ENCODE measurements at places on chromosomes 7 and 10. TPM values are rescaled to one million over a fixed set of nuclear protein-coding genes. Genes with fewer than 3 reads are reported as not detected.

DNA sequence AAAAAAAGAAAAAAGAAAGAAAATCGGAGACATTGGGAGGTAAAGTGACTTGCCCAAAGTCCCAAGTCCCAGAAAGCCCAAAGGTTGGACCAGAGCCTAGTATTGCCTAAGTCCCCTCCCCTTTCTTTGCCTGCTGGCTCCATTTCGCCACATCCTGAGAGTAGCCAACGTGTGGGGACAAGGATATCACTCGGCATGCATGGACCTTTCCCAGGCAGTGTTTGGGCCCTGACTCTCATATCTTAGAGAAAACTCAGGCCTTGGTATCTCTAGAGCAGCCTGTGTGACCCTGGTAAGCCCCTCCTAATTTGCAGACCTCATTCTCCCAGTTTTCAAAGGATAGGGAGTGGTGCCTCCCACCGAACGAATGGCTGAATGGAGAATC is 294.2 kb upstream of the ZMIZ1 start:
- H3K27me3 ChIP-seq: no peaks in the 10 kb centered on the region
- no peak for DNase-seq
- no peaks in the 10 kb centered on the region for H3K36me3 ChIP-seq
- H3K27ac ChIP-seq: no peak overlapping the region
- no peak overlapping the region for H3K4me3 ChIP-seq
- H3K4me1 ChIP-seq: no peaks in the 10 kb centered on the region

- DNase-seq: no peak
- H3K4me1 ChIP-seq: no peaks in the 10 kb centered on the region
- H3K36me3 ChIP-seq: no peaks in the 10 kb centered on the region
- H3K4me3 ChIP-seq: no peak overlapping the region
- H3K27me3 ChIP-seq: no peaks in the 10 kb centered on the region
Observed at GRCh38 chr10:124041675-124042445, 51.5 kb downstream of the CHST15 start.

DNA sequence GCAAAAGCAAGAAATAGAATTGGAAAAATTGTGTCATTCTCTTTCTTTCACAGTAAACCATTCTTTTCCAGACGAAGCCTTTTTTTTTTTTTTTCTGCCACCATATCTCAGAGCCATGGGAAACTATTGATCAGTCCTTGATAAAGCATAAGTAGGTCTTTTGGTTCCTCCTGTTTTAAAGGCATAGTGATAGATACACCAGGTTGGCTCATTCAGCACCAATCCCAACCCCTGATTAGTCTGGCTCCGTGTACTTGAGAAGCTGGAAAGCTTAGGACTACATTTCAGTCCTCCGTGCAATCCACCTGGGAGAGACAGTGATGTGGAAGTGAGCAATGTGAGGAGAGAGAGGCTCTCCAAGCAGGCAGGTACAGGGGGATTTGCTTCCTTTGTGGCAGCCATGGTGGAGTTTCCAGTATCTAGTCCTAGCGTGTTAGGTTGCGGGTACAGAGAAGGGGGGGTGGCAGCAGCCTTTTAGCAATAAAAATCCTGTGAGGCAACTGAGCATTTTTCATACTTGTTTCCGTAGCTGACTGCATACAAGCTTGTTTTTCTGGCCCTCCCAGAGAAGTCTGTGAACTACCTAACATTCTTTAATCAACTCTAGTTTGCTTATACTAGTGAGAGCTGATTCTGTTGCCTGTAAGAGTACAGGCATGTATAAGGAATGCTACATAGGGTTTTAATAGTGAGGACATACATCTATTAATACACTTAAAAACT is 127.4 kb upstream of the CTTNBP2 start:
- H3K4me3 ChIP-seq: no peak overlapping the region
- no peak for DNase-seq
- no peaks in the 10 kb centered on the region for H3K4me1 ChIP-seq
- no peaks in the 10 kb centered on the region for H3K27me3 ChIP-seq
- no peak overlapping the region for H3K27ac ChIP-seq

- no peaks in the 10 kb centered on the region for H3K27me3 ChIP-seq
- no peak for DNase-seq
- no peak overlapping the region for H3K27ac ChIP-seq
- H3K4me3 ChIP-seq: no peak overlapping the region
Observed at GRCh38 chr7:91168871-91169829, 95.1 kb upstream of the FZD1 start.

DNA sequence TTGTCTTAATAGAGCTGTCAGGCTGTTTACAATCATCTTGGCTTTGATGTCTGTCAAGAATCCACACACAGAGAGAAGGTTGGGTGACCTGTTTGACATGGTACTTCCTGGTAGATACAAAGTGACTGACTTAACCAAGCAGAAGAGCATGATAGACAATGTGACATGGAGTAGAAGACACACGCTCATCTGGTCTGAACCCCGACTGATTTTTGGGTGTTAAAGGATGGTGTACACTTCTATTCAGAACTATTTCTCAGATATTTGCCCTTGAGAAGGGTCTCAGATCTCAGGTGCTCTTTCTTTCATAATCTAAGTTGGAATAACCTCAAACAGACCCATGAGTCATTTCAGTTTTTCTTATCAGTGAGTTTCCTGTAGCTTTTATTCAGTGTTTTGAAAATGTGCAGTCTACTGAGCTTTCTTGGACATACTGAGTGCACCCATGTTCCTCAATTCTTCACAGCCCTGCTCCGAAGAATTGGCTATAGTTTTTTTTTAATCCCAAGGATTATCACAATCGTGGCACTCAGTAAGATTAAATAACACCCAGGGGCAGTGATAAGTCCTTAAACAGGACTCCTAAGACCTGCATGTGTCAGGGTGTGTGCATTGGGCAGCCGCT is 46.4 kb upstream of the NXPH1 start:
- no peak for DNase-seq
- H3K27me3 ChIP-seq: no peaks in the 10 kb centered on the region
- H3K4me3 ChIP-seq: no peak overlapping the region
- no peak overlapping the region for H3K27ac ChIP-seq
- no peaks in the 10 kb centered on the region for H3K36me3 ChIP-seq
- no peaks in the 10 kb centered on the region for H3K4me1 ChIP-seq

SLC18A3 gene
- not detected for total RNA-seq

Data from Karpas-422 (cell line).